ENCODE measurements at places on chromosomes 4 and X. TPM values are rescaled to one million over a fixed set of nuclear protein-coding genes. Genes with fewer than 3 reads are reported as not detected.

- no peak for DNase-seq
Observed at GRCh38 chr4:102399021-102399420, 53.7 kb upstream of the SLC39A8 start.

DNA sequence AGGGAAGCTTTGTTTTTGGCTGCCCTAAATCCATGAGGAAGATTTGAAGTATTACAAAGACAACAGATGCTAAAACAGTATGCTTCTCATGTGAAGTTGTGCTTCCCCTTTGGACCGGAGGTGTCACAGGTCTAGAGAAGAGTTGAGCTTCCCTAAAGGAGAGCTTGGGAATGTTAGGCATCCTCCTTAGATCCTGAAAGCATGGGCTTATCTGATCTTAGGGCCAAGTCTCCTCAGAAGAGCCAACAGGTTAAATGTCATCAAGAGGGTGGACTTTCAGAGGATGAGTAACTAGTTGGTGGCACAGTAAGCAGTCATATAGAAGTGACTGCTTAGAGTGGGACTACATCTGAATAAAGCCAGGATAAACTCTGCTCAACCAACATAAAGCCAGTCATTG, 205.4 kb downstream of the RPA4 start:
- no peak for DNase-seq

GRCh38 chrX:108211301-108211700, 119.7 kb downstream of the ATG4A start:
- DNase-seq = peak; percentile 69

- DNase-seq = no peak
Observed at GRCh38 chr4:77126809-77127208, 30.2 kb upstream of the CCNG2 start.

- DNase-seq = no peak
Observed at GRCh38 chr4:62513306-62513705, 1313.2 kb downstream of the ADGRL3 start.

- DNase-seq = no peak
Observed at GRCh38 chrX:69320116-69320515, 154.9 kb upstream of the PJA1 start.

DNA sequence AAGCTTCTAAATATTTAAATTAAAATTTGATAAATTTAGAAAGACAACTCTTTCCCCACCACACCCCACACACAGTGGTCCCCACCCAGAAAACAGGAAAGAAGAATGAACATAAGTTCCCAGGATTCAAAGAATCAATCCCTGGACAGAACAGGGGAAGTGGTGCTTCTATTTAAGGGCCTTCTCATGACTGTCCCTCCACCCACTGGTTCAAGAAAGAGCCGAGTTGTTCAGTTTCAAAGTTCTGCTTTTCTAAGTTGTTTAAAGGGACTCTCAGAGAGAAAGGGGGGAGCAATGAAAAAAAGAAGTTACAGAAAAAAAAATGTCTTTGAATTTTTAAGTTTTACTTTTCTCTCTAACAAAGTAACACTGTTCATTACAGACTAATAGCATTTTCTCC, 195.8 kb downstream of the PDGFC start:
- no peak for DNase-seq

DNA sequence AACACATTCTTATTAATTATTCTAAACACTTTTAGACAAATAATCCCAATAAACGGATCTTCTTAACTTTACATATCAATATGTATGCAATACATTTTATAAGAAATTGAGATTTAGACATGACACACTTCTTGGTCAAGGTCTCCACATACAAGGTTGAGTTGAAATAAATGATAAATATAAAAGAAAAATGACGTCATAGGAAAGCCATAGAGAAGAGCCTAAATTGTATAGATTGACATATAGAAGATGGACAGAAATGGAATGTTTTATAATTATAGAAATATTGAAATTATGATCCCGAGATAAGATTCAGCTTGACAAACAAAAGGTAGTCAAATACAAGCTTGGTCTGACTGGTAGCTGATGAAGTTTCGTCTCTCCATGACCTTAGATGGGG, 87.4 kb downstream of the RNF150 start:
- no peak for DNase-seq

GRIA2 gene
- 4.2 TPM for polyA plus RNA-seq

ITGB1BP2 gene
- polyA plus RNA-seq = not detected

MYOZ2 gene
- 0.15 TPM for polyA plus RNA-seq

FAM13A gene
- polyA plus RNA-seq = 4.0 TPM
